ENCODE measurements at places on chromosomes 16 and 17. TPM values are rescaled to one million over a fixed set of nuclear protein-coding genes. Genes with fewer than 3 reads are reported as not detected.

The TMEM92 gene
- polyA plus RNA-seq = not detected

The KREMEN2 gene
- not detected for polyA plus RNA-seq

The TEX14 gene
- not detected for polyA plus RNA-seq

The KRTAP4-5 gene
- not detected for polyA plus RNA-seq

The HYDIN gene
- polyA plus RNA-seq = 0.26 TPM

The ZNF668 gene
- 6.8 TPM for polyA plus RNA-seq

The CNTD1 gene
- 0.10 TPM for polyA plus RNA-seq

The DNAAF1 gene
- not detected for polyA plus RNA-seq

The CCL2 gene
- 0.51 TPM for polyA plus RNA-seq

The SLC16A11 gene
- 3.1 TPM for polyA plus RNA-seq

The ZP2 gene
- not detected for polyA plus RNA-seq

The JUP gene
- 0.61 TPM for polyA plus RNA-seq

The KRTAP3-1 gene
- not detected for polyA plus RNA-seq

The RAB11FIP4 gene
- 41.8 TPM for polyA plus RNA-seq

The TPSG1 gene
- polyA plus RNA-seq = not detected

The CPNE7 gene
- polyA plus RNA-seq = 1.9 TPM

The C16orf95 gene
- 3.2 TPM for polyA plus RNA-seq

The CD19 gene
- polyA plus RNA-seq = 0.29 TPM

The CDH5 gene
- not detected for polyA plus RNA-seq

The JPH3 gene
- polyA plus RNA-seq = not detected

The NACA2 gene
- polyA plus RNA-seq = not detected

The NOTUM gene
- not detected for polyA plus RNA-seq

The TSPOAP1 gene
- polyA plus RNA-seq = 32.1 TPM

The YBX2 gene
- not detected for polyA plus RNA-seq

The MRPS7 gene
- 118 TPM for polyA plus RNA-seq

The PSMB3 gene
- 821 TPM for polyA plus RNA-seq

The SLC5A2 gene
- not detected for polyA plus RNA-seq

The BRIP1 gene
- 2.4 TPM for polyA plus RNA-seq

The TNP2 gene
- polyA plus RNA-seq = not detected

The KRTAP3-2 gene
- not detected for polyA plus RNA-seq

The HASPIN gene
- polyA plus RNA-seq = not detected

The SLC35G3 gene
- not detected for polyA plus RNA-seq

The GINS2 gene
- polyA plus RNA-seq = not detected

The ZFP3 gene
- polyA plus RNA-seq = 0.61 TPM

The SCGB1C2 gene
- polyA plus RNA-seq = not detected

The STAC2 gene
- not detected for polyA plus RNA-seq

The TBKBP1 gene
- polyA plus RNA-seq = 1.3 TPM

The PRR15L gene
- polyA plus RNA-seq = not detected

The MT1F gene
- 6.4 TPM for polyA plus RNA-seq

The KRT40 gene
- not detected for polyA plus RNA-seq

The KRT13 gene
- polyA plus RNA-seq = not detected

The TM4SF5 gene
- not detected for polyA plus RNA-seq

The SCARF1 gene
- polyA plus RNA-seq = 0.95 TPM

The PIPOX gene
- 2.0 TPM for polyA plus RNA-seq

The CYB561 gene
- polyA plus RNA-seq = 13.7 TPM

The TBC1D3I gene
- not detected for polyA plus RNA-seq
